Smooth muscle cell of the umbilical artery (primary cell): ENCODE measurements at places on chromosomes 3 and 15. TPM values are rescaled to one million over a fixed set of nuclear protein-coding genes. Genes with fewer than 3 reads are reported as not detected.

Gene HIGD2B
- not detected in 2 replicates for total RNA-seq

Gene LTF
- total RNA-seq, result not detected in 2 replicates

Gene DPPA4
- total RNA-seq, result not detected in 2 replicates

Gene BOC
- 1.8 and 2.4 TPM in 2 replicates for total RNA-seq

Gene TP63
- not detected in 2 replicates for total RNA-seq

Gene SQOR
- total RNA-seq, result 44.5 and 55.8 TPM in 2 replicates

Gene MINAR1
- 1.8 TPM in 2 replicates for total RNA-seq

Gene PRKCD
- 1.8 and 6.6 TPM in 2 replicates for total RNA-seq

Gene MANF
- 211 and 230 TPM in 2 replicates for total RNA-seq

Gene CCRL2
- not detected in 2 replicates for total RNA-seq

Gene ZDHHC23
- 0.89 and 1.0 TPM in 2 replicates for total RNA-seq

Gene ZNF35
- total RNA-seq, result 18.5 and 18.7 TPM in 2 replicates

Gene ARHGEF3
- total RNA-seq, result 34.4 and 63.3 TPM in 2 replicates
